Activated CD8-positive, alpha-beta memory T cell treated with anti-CD3 and anti-CD28 coated beads, Interleukin-2, amount 50 U/mL, for 48 hours (primary cell): ENCODE measurements at places on chromosomes 1 and 21.

DNA sequence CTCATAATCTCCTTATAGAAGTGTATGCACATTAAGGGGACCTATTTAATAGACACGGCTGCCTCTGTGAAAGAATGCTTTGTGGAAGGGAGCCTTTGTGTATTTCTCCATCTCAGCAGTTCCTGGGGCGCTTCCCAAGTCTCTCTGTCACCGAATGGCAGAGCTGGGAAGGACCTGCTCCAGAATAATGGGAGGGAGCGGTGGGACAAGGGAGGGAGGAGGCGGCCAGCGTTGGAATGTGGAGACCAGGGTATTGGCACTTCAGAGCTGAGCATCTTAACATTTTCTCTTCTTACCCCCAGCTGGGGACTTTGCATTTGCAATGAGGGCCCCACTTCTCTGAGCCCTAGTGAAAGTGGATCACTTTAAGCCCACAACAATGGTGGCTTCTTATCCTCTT is 23.9 kb downstream of the CACHD1 start:
- DNase-seq, result no peak

DNA sequence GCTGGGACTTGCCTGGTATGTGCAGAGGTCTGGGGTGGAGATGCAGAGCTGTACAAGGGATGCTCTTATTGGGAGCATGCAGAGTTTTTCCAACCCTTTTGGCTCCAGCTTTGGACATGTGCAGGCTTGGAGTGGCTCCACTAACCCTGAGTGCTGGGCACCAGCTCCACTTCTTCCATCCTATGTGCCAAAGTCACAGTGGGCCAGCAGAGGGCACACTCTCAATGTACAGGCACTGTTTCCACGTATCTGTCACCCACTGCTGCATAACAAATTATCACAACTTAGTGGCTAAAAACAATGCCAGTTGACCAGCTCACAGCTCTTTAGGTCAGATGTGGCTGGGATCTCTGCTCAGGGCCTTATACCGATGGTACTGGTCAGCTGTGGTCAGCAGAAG is 631.8 kb downstream of the AJAP1 start:
- peak; percentile 56 for DNase-seq

DNA sequence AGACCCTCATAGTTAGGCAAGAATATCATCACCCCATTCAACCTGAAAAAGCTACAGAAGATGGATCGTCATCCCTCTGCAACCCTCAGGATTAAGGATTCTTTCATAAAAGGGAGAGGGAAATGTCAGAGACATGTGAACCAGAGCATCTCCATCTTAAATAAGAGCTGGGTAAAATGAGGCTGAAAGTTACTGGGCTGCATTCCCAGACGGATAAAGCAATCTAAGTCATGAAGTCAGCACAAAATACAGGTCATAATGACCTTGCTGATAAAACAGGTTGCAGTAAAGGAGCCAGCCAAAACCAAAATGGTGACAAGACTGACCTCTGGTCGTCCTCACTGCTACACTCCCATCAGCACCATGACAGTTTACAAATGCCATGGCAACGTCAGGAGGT is 22.6 kb downstream of the PRDX6 start:
- DNase-seq, result no peak

DNA sequence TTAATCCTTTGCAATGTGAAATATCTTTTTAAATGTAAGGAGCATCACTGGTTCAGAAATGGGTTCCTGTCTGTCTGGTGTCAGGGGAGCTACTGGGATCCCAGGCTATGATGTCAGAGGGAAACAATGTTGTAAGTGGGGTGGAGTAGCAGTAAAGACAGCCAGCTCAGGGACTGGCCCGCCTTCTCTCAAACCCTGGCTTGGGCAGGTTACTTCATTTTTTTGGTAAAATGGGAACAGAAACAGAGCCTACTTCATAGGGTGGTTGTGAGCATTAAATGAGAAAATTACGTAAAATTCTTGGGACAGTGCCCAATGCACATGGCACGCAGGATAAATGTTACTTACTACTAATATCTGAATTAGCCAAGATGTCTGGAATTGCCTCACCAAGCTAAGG is 30.7 kb upstream of the IL20 start:
- DNase-seq, result no peak

DNA sequence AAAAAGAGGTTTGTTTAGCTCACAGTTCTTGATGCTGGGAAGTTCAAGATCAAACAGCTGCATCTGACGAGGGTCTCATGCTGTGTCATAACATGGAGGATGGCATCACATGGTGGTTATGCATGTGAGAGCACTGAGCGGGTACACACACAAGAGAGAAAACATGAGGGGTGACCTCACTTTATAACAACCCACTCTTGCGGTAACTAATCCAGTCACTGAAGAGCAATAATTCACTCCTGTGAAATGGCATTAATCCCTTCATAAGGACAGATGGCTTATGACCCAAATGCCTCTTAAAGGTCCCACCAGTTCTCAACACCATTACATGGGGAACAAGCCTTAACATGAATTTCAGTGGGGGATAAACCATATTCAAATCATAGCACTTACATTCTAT is 23.2 kb upstream of the CHIT1 start:
- DNase-seq, result no peak

GRCh38 chr21:44880405-44881197 is 7.1 kb upstream of the PTTG1IP start:
- DNase-seq, result no peak

GRCh38 chr1:151175041-151175741 is 590 bp downstream of the TMOD4 start:
- DNase-seq, result no peak

- DNase-seq, result no peak
Measured at GRCh38 chr1:30764396-30764795, 6.8 kb upstream of the LAPTM5 start.

DNA sequence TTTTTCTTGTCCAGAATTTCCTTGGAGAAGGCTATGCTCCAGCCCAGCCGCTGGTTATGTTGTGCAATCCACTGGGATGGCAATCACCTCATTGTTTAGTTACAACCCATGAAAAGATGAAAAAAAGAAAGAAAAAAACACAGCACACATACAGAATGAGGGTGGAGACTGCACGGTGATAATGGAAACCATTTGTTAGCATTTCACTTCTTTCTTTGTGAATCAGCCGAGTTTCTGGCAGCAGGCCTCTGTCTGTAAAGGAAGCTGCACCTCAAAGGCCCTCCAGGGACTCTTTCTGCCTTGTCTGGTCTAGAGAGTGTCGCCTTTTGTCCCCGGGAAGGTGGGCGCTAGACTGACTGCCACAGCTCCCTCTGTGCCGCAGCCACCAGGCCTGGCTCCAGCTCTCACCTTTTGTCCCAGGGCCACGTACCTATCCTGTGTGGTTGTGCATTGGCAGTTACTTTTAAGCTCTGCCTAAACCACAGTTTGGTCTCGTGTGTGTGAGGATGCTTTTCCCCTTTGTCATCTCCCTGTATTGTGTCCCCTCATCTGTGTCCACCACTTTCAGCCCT is 35.6 kb downstream of the NGF start:
- DNase-seq, result no peak

- DNase-seq, result no peak
Measured at GRCh38 chr1:229109320-229109761, 161.6 kb upstream of the RAB4A start.

GRCh38 chr1:174077749-174078490 is 55.8 kb upstream of the RC3H1 start:
- no peak for DNase-seq
